BJ (cell line): ENCODE measurements at places on chromosomes 12 and 14. TPM values are rescaled to one million over a fixed set of nuclear protein-coding genes. Genes with fewer than 3 reads are reported as not detected.

The KCNH5 gene
- polyA plus RNA-seq, result 0.02 and 0.05 TPM in 2 replicates

The HOTAIR gene
- 11.4 and 18.9 TPM in 2 replicates for polyA plus RNA-seq

The RHEBL1 gene
- 0.82 and 1.3 TPM in 2 replicates for polyA plus RNA-seq

The DYRK4 gene
- 77.5 and 114 TPM in 2 replicates for polyA plus RNA-seq

The TAS2R13 gene
- polyA plus RNA-seq, result 0.10 TPM in 1 of 2 replicates, not detected in the other

The CCDC196 gene
- polyA plus RNA-seq, result not detected in 2 replicates

- DNase-seq, result no peak
Observed at GRCh38 chr12:27561535-27562350, 37.7 kb downstream of the PPFIBP1 start.

- no peak for DNase-seq
Observed at GRCh38 chr12:114776731-114777442, 92.9 kb upstream of the TBX3 start.

- DNase-seq, result peak; percentile 82
Observed at GRCh38 chr14:64721391-64721791, 17.2 kb downstream of the PLEKHG3 start.

DNA sequence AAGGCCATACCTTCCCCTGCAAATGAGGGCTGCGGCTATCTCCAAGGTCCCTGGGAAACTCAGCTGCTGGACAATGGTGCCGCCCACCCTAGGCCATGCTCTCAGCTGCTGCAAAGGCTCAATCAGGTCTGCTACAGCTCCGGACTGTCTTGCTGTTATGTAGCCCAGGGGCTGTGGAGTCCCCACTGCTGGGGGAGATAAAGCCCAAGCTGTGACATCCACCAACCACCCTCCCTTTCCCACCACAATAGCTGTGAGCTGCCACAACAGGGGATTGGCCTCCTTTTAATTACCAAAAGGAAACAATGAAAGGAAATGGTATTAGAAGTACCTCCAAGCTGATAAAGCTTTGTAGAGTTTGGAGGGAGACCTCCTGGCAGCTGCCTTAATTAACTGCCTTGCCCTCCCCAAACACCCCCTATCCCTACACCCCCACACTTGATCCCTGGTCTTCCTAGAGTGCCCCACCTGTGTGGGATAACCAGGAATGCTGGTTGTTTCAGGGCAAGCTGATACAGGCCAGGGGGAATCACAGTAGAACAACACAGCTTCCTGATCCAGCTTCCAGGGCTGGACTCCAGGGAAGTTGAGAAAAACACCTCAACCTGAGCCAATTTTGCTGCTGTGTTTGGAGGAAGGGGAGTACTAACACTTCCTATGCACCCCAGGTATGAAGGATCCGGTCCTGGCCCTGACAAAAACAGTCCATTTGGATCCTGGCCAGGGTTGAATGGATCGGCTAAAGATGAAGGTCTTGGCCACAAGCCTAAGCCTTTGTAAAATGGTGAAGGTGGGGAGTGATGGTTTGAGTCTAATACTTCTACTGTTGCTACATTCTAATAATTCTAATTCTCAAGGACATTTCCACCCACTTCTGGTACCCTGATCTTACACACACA, at the start of gene VWF:
VWF (minus strand) TSS at position 260 of the 899 bp plus-strand sequence. CDS start 1,474 bp downstream, outside the sequence.
- DNase-seq, result no peak

GRCh38 chr12:102685172-102685571, 204.8 kb upstream of the IGF1 start:
- DNase-seq, result no peak

DNA sequence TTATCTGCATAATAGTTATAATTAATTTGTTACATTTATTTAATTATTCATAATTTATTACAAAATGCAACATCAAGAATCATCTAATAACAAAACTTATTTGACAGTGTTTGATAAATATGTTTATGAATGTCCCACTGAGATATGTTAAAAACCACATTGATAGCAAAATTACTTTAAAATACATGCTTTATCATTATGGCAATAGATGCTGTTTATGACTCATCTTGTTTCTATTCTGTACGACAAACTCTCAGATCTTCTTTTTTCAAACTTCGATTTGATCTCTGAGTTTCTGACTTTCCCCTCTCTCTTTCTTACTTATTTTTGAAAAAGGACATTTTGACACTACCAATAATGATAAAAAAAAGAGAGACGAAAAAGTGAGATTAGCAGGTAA, 56.8 kb upstream of the LRRK2 start:
- DNase-seq, result no peak

- DNase-seq, result no peak
Observed at GRCh38 chr14:94132285-94132887, 3.0 kb upstream of the IFI27L2 start.

DNA sequence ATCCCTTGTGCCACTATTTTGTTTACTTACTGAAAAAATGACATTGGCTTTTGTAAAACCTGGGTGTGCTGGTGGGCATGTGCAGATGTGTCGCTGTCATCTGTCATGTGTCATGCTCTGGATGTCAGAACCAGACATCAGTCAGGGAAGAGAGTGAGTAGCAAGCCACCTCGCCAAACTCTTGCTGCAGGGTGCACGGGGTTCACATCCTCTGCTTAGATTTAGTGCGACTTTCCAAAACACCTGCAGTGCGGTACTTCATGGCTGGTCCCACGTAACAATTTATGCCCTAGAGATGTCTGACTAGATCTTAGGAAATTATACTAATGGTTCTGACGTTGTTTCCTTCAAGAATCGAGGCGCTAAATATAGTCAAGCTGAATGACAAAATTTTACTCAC, 106.7 kb downstream of the CRADD start:
- no peak for DNase-seq

- no peak for DNase-seq
Observed at GRCh38 chr14:36767603-36768281, 106.1 kb downstream of the PAX9 start.

GRCh38 chr14:100915560-100915959, 12.0 kb upstream of the RTL1 start:
- DNase-seq, result no peak

GRCh38 chr12:25377469-25378177, 126.9 kb upstream of the KRAS start:
- DNase-seq, result no peak

- no peak for DNase-seq
Observed at GRCh38 chr12:25723336-25723735, 170.3 kb upstream of the LMNTD1 start.

DNA sequence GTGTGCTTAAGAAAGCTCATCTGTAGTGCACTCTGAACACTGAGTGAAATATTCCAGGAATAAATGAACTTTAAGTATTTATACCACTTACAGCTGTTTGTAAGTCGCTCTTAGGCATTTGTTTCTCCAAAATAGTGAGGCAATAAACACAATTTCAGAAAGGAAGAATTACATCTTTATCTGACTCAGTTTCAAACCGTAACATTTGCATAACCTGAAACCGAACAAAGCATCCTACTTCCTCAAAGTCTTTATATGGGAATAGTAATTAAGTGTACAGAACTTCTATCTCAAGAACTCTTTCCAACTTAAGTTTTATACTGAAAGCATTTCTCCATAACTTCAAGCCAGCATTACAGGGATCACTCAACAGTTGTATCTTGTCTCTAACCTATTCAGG, 58.4 kb downstream of the SOX5 start:
- no peak for DNase-seq

DNA sequence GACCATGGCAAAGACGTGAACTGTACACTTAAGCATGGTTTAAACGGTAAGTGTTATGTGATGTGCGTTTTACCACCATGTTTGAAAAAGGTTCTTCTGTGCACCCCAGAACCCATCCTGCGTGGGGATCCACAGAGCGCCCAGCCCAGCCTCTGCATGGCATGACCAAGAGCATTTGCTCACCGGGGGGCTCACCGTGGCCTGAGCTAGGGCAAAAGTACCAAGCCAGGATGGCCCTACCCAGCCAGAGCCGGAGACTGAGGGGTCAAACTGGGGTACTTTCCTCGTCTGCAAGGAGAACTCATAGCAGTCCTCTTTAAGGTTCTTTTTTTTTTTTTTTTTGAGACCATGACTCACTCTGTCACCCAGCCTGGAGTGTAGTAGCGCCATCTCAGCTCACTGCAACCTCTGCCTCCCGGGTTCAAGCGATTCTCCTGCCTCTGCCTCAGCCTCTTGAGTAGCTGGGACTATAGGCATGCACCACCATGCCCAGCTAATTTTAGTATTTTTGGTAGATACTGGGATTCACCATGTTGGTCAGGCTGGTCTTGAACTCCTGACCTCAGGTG, 16.4 kb upstream of the ANKRD9 start:
- no peak for DNase-seq

- no peak for DNase-seq
Observed at GRCh38 chr14:22764382-22764781, 2.1 kb upstream of the OXA1L start.

DNA sequence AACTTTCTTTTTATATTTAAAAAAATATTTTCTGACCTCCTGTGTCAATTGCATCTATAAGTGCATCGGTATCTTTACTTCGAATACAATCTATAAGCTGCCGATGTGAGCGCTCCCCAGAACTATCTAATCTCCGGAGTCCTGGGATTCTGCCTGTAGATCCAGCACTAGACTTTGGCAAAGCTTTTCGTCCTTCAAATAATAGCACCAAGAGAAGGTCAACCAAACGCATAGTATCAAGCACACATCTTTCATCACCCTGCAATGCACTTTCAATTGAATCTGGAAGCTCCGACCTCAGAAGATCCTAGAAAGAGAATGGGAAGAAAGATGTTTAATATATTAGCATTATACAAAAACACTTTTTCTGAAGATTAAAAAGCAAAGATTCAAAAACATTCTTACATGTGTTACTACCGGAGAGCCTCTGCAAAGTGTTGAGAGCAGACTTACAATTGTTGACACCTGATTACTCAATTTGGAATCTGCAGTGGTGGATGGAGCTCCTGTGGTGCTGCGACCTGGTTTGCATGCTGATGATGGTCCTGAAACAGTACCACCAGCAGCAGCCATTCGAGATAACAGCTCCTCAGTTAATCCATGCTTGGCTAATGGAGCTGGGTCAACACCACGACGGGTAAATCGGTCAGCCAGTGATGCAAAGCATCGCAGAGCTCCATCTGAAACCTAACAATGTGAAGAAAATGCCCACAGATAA, 34.3 kb downstream of the HECTD1 start:
- no peak for DNase-seq

DNA sequence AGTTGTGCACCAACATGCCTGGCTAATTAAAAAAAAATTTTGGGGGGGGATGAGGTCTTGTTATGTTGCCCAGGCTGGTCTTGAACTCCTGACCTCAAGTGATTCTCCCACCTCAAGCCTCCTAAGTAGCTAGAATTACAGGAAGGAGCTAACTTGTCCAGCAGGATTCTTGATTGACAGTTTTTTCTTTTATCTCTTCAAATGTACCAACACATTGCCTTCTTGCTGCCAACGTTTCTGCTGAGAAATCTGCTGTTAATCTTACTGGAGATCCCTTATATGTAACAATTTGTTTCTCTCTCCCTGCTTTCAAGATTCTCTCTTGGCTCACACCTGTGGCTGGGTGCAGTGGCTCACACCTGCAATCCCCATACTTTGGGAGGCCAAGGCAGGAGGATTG, 22.4 kb upstream of the MARK3 start:
- DNase-seq, result no peak

DNA sequence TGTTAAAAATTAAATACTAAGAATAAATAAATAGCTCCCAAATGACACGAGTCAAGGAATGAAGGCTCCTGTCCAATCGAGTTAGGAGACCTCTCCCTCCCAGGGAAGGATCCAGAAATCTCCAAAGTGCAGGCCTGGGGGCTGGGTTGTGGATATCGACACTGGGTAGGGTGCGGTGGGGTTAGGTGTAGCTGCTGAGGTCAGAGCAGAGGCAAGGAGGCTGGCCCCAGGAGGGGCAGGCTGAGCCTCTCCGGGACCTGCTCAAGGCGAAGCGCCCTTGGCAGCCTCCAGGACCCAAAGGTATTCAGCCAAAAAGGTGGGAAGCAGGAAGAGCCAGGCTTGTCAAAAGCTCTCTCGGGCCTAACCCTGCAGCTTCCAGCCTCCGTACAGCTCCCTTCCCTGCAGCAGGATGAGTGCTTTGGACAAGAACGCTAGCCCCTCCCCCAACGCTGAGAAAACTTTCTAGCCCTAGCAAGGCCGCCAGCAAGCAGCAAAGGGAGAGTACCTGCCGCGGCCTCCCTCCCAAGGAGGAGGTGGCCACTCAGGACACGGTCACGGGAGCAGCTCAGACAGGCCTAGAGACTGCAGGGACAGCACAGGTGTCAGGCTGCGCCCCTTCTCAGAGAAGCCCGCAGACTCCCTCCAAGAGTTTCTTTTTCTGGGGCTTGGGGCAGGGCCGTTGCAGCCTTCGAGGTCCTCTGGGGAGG, 3.7 kb upstream of the PNMA1 start:
- DNase-seq, result no peak

DNA sequence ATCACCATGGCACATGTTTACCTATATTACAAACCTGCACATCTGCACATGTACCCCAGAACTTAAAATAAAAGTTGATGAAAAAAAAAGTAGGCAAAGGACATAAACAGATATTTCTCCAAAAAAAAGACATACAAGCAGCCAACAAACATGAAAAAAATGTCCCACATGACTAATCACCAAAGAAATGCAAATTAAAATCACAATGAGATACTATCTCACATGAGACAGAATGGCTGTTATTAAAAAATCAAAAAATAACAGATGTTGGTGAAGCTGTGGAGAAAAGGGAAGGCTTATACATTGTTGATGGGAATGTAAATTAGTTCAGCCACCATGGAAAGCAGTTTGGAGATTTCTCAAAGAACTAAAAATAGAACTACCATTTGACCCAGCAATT, 68.0 kb upstream of the FAR2 start:
- DNase-seq, result no peak

GRCh38 chr12:20044846-20045245, 323.5 kb upstream of the PDE3A start:
- DNase-seq, result peak; percentile 20

GRCh38 chr14:51680031-51680430, 28.3 kb downstream of the FRMD6 start:
- no peak for DNase-seq

- no peak for DNase-seq
Observed at GRCh38 chr12:89081719-89082369, 270.5 kb downstream of the DUSP6 start.

DNA sequence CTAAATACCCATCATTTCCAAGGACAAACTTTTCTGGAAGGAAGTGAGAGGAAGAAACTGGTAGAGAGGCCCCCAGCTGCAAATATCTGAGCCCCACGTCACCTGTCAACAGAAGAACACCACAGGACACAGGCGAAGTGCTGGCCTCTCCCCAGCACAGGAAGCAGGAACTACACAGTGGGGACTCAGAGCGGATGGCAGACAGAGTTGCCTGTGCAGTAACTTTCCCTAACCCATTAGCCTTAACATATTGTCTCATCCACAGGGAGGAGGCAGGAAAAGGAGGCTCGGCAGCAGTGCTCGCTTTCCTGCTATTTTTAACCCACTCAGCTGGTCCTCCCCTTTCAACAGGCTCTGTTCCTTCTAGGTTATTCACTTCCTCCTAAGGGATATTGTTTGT, 111.5 kb upstream of the TMPO start:
- no peak for DNase-seq
